ENCODE measurements at places on chromosomes 1 and 21. TPM values are rescaled to one million over a fixed set of nuclear protein-coding genes. Genes with fewer than 3 reads are reported as not detected.

DNA sequence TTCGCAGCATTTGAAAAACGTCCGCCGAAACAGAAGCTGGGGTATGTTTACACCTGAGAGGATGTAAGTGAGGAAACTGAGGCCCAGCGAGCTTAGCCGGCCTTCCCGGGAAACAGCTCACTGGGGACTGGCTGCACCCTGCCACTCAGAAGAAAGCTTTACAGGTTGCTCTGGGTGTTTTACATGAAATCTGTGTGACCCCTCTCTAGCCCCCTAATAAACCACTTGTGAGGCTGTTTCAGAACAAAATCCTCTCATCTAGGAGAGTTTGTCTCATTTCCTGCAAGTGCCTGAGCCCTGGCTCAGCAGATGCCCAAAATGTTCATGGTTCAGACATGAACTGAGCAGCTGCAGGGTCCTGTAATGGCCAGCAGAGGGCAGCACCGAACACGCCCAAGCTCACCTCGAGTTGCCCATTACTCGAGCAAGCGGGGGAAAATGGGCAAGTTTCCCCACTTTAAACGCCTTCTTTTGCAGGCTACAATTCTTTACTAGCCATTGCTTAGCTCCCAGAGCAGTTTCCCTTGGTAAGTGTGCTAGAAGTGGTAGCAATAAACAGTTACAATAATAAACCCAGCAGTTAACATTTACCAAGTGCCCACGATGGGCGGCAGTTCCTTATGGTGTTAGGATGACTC, 76.4 kb downstream of the FHAD1 start:
- DNase-seq: peak; percentile 84

GRCh38 chr1:79819140-79819539, 812.6 kb upstream of the ADGRL4 start:
- DNase-seq: no peak

GRCh38 chr1:189524501-189524900, 953.2 kb downstream of the BRINP3 start:
- DNase-seq: no peak

- no peak for DNase-seq
Observed at GRCh38 chr1:102852613-102853012, 255.7 kb downstream of the COL11A1 start.

DNA sequence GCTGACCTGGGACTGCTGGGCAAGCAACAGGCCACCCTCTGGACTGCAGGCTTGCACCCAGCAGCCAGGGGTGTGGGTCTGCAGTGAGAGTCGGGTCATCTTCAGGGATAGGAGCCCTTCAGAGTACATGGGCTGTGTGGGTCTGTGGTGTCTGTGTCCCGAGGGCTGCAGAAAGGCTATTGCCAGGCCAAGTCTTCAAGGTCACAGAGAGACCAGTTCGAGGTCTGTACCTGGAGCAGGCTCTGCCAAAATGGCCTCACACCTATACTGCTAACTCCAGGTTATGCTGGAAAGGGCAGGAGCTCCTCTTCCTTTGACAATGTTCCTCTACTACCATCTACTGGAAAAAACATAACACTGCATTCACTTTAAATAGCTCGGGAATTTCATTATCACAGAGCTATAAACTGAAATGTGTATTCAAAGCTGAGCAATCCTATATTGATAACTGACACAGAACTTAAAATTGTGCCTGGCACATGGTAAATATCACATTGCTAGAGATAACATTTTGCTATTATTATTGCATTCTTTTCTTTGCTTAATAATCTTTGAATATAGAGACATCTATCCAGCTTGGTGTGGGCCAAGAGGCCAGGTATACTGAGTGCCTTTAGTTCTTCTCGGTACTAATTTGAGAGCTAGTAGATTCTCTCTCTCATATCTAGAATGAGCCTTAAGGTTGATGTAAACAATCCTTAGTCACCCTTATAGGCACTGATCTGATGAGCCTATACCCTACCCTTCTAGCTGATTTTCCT, 6.9 kb upstream of the DNAH14 start:
- DNase-seq: peak; percentile 57

GRCh38 chr1:22917989-22918388, 54.7 kb downstream of the LACTBL1 start:
- DNase-seq: no peak

DNA sequence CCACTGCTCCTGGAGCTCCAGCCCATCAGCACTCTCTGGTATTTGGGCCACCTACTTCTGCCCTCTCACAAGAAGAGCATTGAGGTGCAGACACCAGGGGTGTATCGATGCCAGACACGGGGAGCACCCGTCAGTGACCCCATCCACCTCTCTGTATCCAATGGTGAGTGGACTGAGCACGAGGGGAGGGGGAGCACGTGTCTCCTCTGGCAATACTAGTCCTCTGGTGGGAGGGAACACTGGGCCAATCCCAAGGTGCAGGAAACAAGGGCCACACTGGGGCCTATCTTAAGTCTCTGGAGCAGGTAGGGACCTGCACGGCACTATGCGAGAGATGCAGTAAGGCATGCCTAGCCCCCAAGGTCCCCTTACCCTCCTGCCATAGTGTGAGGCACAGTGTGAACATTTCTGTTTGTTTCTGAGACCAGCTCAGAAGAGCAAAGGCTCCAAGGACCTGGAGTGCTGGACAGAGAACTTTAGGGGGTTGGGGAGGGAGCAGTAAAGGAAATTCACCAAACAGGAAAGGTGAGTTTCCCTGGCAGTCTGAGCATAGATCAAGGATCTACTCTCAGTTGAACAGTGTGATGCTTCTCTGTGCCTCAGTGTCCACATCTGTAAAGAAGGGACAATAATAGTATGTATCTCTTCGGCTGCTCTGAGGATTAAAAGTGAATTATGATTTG, 2.3 kb downstream of the FCRLB start:
- no peak for DNase-seq

DNA sequence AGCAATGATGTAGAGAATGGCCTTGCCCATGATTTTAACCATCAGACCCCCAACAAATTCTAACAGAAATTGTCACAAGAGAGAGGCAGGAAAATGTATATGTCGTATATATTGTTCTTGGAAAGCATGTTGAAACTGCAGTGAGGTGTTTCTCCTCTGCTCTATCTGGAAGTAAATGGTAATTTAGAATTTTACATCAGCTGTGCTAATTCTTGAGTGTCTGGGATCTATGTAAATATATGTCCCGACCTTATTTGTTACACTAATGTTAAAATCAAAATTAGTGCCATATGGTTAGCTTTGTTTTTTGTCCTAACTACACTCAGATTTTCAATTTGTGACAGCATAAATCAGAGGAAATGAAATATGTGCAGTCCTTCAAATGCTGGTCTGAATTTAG, 20.5 kb downstream of the ZBTB21 start:
- no peak for DNase-seq

DNA sequence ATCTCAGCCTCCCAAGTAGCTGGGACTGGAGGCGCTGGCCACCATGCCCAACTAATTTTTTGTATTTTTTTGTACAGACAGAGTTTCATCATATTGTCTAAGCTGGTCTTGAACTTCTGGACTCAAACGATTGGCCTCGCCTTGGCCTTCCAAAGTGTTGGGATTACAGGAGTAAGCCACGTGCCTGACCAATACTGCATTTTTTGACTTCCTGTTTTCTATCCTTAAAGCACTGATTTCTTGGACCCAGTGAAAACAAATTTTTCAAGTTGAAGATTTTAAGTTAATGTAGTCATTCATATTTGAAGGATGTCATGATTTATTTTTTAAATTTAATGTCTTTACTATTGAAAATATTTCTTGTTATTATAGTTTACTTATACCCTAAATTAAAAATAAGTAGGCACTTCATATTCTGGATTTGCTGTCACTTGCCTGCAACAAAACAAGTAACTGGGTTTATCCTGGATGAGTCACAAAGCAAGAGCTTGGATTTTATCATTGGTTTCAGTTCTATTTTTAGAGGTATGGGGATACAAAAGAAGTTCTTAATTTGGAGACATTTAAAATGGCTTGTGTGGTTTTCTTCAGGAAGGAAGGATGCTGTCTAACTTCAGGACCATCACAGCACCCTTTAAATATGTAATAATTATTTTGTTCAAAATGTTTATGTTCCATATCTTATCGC, 2.2 kb upstream of the VPS45 start:
- peak; percentile 73 for DNase-seq

GRCh38 chr1:150772326-150772725, 6.7 kb upstream of the CTSS start:
- no peak for DNase-seq

The ZMYND12 gene
- total RNA-seq: 1.6 TPM

The KRTAP12-2 gene
- not detected for total RNA-seq

The KCNN3 gene
- 0.09 TPM for total RNA-seq
